MG63 (cell line): ENCODE measurements at places on chromosomes 11 and 22. TPM values are rescaled to one million over a fixed set of nuclear protein-coding genes. Genes with fewer than 3 reads are reported as not detected.

The PKP3 gene
- total RNA-seq: 7.6 and 24.1 TPM in 2 replicates

The DRICH1 gene
- total RNA-seq: not detected in 2 replicates

The PARVG gene
- not detected in 2 replicates for total RNA-seq

The CCDC90B gene
- 16.8 and 29.0 TPM in 2 replicates for total RNA-seq

GRCh38 chr11:128963744-128964325 lies 21.2 kb upstream of the TP53AIP1 start:
- DNase-seq: no peak

GRCh38 chr11:7204778-7205177 lies 46.9 kb upstream of the SYT9 start:
- no peak for DNase-seq

DNA sequence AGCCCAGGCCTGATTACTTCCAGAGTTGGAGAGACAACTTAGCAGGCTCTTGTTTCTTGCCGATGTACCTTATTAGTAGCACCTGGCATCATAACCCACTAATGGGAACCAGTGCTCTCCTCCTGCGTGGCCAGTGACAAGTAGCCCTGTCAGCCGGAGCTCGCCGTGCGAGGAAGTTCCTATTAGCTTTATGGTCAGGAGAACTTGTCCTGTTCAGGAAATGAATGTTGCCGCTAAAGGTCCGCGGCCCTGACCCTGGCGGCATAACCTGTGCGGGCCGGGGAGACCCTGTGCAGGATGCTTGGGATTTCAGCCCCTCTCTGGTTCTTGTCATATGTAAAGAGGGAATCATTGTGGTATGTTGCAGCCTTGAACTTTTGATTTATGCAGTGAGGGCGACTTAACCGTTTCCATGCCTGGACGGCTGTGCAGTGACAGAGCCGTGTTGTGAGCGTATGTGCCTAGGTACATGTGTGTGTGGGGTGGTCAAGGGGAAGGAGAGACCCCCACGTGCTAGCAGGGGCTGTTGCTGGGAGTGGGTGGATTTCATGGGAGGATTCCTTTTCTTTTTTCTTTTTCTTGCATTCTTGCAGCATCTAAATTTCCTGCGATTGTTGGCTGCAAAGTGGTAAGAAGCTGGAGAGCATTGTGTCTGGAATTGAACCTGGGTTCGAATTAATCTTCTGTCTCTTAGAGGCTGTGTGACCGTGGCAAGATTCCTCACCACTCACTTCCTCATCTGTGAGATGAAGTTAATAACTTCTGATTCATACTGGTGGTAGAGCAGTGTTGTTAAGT lies 15.2 kb downstream of the ZBTB16 start:
- DNase-seq: no peak

DNA sequence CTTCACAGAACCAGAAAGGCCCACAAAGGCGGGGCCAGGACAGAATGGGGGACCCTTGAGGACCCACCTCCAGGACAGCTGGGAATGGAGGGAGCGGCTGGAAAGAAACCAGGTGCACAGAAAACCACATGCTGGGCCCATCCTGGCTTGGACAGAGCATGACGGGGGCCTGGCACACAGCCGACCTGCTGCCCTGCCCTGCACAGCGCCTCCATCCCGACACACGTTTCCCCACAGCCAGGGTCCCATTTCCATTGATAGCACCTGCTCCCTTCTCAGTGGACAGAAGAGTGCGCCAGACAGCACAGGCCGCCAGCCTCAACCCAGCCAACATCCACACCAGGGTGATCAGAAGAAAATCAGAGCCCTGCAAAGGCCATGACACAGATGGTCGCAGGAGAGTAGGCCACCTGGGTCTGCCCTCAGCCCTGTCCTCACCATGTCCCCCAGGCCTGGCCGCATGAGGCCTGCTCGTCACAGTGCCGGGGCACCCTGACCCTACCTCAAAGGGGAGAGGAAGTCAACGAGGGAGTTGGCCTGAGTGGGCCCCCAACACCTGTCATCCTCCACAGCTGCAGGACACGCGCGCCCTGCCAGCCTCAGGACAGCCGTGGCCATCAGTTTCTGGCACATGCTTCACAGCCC lies 28.1 kb downstream of the BRD1 start:
- no peak for DNase-seq

DNA sequence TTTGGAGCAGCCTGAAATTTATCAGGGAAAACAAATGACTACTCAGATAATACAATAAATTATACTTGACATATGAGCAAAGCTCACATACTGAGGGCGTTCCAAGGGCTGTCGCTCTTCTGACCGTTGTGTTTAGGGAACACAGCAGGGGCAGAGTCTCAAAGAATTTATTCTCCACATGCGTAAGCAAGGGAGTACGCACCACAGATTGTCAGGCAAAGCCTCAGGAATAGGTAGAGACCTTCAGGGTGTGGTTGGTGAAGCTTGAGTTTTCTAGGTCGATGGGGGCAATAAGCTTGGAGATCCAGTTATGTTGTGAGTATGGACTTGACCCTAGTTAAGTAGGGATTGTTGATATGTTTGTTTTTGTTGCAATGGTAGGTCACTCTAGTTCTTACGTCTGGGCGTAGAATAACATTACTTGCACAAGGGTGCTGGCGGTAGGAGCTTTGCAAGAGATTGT lies 830 bp downstream of the ACAT1 start:
- DNase-seq: peak; percentile 18

DNA sequence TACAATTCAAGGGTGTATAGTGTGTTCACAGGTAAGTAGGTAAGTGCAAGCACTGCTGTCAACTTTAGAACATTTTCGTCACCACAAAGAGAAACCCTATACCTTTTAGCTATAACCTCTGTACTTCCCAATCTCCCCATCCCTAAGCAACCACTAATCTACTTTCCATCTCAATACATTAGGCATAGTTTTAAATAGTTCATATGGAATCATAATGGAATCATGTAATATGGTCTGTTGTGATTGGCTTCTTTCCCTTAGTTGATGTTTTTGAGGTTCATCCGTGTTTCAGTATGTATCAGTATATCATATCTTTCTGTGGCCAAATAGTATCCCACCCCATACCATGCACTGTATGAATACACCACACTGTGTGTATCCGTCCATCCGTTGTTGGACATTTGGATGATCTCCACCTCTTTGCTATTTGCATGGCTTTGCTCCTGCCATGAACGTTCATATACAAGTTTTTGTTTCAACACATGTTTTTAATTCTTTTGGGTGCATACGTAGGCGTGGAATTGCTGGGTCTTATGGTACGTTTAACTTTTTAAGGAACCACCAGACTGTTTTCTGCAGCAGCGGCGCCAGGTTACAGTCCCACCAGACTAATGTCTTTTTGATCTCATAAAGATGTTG lies 27.7 kb upstream of the OPCML start:
- no peak for DNase-seq

The RFPL2 gene
- not detected in 2 replicates for total RNA-seq
